ENCODE measurements at places on chromosomes 3 and 15.

GRCh38 chr3:180528843-180529242 is 73.1 kb upstream of the TTC14 start:
- DNase-seq = no peak

DNA sequence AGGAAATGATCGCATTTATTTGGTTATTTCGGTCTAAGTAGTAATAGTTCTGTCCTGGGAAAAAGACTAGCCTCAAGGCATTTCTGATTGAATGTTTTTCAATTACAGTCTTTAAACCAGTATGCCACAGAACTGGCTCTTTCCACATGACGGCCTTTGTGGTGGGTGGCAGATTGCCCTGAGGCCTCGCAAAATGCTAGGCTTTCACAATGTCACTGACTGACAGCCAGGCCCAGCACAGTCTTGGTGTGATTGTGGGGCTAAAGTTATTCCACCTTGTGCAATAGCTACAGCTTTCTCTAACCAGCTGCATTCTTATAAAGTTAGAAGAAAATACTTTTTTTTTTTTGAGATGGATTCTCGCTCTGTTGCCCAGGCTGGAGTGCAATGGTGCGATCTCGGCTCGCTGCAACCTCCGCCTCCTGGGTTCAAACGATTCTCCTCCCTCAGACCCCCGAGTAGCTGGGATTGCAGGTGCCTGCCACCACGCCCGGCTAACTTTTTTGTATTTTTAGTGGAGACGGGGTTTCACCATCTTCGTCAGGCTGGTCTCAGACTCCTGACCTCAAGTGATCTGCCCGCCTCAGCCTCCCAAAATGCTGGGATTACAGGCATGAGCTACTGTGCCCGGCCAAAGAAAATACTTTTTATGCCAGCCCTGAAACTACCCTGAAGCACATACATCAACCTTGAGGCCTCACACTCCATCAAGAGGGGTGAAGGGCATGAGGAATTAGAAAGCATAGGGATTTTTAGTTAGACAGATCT is 2.5 kb upstream of the ADIPOQ start:
- no peak for DNase-seq

DNA sequence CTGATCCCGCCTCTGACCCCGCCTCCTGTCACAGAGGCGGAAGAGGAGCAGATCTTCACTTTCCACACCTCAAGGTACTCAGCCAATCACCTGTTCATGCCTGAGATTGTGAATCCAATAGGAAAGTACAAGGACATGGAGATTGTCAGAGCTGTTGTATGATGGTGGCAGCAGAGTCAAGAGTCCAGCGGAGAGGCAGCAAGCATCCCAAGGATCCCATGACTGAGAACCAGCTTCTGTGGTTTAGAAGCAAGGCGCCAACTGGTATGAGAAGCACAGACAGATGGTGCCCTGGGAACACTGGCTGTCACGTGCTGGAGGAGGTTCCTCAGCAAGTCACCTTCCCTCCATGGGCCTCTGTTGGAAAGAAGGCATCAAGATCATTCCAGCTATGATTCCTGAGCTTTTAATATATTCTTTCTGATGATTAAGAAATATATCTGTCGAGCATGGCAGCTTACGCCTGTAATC is 93.9 kb downstream of the CPN2 start:
- DNase-seq = no peak

- no peak for DNase-seq
These were observed 53.2 kb downstream of the OXNAD1 start for GRCh38 chr3:16318176-16318575.

DNA sequence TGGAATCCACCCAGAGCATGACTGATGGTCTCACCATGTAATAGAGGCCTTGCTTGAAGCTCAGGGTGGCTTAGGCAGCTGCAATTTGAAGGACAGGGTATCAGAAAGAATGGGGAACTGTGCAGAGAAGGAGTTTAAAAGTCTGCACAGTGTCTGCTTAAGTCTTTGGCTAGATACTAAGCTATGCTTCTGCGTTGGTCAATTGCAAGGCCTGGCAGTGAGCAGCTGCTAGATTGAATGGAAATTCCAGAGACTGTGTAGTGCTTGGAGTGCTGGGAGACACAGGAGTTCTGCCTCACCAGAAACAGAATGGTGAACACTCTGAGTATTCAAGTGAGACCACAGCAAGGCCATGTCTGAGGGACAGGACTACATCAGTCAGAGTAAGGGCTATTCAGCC is 17.3 kb upstream of the ATP10A start:
- no peak for DNase-seq

DNA sequence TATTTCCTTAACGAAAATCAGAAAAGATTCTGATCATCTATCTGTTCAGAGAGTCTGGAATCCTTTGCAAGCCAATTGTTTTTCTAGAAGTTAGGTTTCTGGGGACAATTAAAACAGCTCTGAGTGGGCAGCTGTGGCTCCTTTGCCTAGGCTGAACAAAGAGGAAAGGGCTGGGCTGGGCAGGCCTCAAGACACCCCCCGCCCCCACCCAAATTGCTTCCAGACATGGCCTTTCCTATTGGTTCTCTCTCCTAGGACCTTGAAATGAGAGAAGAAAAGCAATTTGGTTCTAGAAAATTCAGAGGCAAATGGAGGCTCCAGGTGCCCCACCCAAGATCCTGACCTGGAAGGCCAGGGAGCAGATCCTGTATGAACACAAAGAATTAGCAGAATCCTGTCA is 2.3 kb upstream of the ADPGK start:
- no peak for DNase-seq

GRCh38 chr3:190526787-190527762 is 13.2 kb downstream of the IL1RAP start:
- DNase-seq = no peak

- DNase-seq = no peak
These were observed 1.8 kb downstream of the ZNF770 start for GRCh38 chr15:34986326-34986725.

DNA sequence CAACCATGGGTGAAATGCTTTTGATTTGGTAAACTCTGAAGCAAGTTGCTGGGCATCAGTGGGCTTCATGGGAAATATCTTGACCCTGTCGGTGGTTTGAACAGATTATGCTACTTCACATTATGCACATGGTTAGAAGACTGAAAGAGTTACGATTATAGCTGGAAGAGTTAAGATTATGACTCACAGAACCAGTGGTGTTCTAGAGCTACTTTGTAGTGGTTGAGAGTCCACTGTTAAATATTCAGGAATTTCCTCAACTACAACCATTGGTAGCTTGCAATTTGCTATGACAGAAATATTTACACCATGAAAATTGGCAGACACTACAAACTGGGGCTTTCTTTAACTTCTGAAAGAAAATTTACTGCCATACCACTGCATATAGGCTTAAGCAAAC is 99.3 kb downstream of the GADL1 start:
- no peak for DNase-seq

- no peak for DNase-seq
These were observed 22.5 kb upstream of the ARL6 start for GRCh38 chr3:97742036-97742435.

GRCh38 chr15:32909431-32909830 is 191.6 kb downstream of the GREM1 start:
- no peak for DNase-seq

DNA sequence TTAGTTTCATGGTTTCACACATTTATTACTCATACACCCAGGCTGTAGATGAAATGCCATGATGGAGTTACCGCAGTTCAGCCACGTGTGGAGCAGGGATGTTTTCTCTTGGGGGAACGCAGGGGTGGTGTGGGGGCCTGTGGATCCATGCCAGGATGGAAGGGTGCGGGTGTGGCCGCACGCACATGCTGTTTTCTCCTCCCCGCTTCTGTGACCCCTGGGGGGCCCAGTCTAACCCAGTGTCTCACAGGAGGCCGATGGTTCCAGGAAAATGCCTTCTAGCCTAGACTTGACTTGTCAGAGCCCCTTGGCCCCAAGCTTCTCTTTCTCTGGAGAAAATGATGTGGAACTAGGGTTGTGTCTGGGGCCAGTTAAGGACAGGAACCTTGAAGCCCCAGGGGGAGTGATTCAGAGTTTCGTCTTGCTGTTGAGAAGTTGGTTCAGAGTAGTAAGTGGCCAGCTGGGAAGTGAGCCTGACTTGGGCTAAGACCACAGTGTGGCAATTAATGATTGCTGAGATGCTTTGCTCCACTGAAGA is 240.4 kb upstream of the BHLHE40 start:
- no peak for DNase-seq

DNA sequence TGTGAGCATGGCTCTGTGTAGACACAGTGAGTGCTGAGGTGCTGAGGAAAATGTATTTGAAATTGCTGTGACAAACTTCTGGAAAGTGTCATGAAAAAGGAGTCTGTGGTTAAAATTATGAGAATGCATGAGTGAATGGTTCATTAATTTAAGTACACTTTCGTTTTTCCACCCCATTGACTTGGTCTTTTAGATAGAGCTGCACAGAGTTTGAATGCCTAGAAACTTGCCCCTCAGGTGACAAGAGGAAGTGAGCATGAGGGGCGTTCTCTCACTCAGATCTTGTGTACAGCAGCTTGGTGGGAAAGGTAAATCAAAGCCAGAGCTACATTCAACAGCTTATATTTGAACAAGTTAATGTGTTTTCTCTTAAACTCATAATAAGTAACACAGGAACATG is 296.8 kb downstream of the WDR72 start:
- no peak for DNase-seq

DNA sequence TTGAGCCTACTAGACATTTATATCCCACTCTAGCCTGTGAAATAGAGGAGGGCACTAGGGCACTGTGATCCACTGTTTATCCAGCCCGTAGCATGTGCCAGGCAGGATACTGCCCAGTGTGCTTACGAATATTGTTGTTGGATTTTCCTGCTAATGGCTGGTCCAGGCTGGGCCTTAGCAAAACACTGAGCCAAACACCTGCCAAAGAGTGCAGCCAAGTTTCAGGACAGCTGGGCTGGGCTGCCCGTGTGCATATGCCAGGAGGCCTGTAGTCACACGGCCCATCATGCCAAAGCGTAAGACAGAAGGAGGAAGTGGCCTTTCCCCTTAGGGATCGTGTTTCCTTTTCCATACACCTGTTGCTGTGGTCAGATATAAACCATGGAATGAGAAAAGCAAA is 54.5 kb upstream of the ABHD10 start:
- no peak for DNase-seq

- DNase-seq = no peak
These were observed 75.2 kb upstream of the SEC13 start for GRCh38 chr3:10396083-10396482.

- DNase-seq = peak; percentile 29
These were observed 17.0 kb downstream of the THAP10 start for GRCh38 chr15:70875001-70875782.

DNA sequence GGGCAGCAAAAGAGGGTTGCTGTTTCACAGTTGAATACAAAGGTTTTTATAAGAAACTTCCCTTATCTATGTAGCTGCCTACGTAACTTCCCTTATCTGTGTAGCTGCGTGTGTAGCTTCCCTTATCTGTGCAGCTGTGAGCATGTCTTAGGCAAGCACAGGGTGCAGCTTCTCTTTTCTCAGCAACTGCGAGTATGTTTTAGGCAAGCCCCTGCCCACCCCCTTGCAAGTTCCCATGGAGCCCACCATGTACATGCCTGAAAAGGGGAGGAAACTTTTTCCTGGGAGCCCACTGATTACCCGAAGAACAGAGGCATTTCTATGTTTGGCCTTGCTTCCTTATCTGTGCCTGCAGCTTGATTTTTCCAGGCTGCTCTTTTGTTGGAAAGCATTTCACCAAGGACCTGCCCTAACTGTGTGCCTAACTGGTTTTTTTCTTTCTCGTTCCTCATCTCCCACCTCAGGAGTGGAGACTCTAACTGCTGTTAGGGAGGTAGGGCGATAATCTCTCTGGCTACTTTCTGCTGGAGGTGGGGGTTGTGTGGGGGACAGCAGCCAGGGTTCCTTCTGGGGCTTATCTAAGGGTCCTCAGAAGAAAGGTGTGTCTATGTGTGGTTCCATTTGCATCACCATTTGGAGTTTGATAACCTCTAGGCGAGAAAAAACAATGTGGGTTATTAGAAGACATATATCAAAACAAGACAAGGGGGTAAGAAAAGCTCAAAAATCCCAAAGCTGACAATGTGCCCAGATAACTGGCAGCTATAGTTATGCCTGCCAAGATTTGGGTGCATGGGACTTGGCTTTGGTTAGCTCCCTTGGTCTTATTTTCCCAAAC is 26.0 kb downstream of the SORD start:
- DNase-seq = peak; percentile 41

GRCh38 chr15:40274350-40275274 is 8.3 kb downstream of the ANKRD63 start:
- DNase-seq = peak; percentile 90

DNA sequence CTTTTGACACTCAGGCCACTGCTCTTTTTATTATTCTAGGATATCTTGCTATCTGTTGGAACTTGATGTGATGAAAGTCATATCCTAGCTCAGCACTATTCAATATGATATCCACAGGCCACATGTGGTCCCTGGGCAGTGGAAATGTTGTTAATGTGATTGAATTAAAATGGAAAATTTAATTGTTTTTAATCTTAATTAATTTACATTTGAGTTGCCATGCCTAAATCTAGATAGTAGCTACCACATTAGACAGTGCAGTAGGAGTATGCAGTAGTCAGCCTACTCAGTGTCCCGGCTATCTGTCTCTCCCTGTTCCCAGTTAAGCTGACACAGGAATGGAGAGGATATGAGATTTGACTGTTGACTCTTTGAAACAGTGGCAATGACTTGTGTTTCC is 460.2 kb downstream of the GBE1 start:
- no peak for DNase-seq

DNA sequence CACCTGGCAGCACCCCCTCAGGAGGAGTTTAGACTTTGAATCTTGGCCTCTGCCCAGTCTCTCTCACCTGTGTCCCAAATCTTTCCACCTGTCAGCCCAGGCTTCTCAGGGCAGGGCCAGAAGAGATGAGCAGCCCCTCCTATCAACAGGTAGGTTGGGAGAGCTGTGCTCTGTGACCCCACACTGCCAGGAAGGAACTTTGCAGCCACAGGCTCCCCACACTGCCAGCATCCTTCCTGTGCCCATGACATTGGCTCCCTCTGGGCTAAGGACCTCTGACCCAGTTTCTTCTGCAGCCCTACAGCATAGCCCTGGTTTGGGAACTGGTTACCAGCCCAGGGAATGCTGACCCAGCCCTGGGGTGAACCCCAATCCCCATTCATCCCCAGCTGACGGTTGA is 115.7 kb upstream of the IQSEC1 start:
- DNase-seq = no peak

GRCh38 chr3:45864760-45865519 is 21.4 kb upstream of the CCR9 start:
- no peak for DNase-seq

- no peak for DNase-seq
These were observed 7.9 kb upstream of the EOMES start for GRCh38 chr3:27729748-27730611.
